ENCODE measurements at places on chromosomes 6 and 20.

- no peak for DNase-seq
Observed at GRCh38 chr6:131572686-131573415, at the start of gene ARG1. ARG1 (plus strand) TSS chr6:131573226; CDS start chr6:131573283, 57 bp downstream.

GRCh38 chr20:14580418-14581074 lies 243.1 kb upstream of the FLRT3 start:
- DNase-seq, result no peak

DNA sequence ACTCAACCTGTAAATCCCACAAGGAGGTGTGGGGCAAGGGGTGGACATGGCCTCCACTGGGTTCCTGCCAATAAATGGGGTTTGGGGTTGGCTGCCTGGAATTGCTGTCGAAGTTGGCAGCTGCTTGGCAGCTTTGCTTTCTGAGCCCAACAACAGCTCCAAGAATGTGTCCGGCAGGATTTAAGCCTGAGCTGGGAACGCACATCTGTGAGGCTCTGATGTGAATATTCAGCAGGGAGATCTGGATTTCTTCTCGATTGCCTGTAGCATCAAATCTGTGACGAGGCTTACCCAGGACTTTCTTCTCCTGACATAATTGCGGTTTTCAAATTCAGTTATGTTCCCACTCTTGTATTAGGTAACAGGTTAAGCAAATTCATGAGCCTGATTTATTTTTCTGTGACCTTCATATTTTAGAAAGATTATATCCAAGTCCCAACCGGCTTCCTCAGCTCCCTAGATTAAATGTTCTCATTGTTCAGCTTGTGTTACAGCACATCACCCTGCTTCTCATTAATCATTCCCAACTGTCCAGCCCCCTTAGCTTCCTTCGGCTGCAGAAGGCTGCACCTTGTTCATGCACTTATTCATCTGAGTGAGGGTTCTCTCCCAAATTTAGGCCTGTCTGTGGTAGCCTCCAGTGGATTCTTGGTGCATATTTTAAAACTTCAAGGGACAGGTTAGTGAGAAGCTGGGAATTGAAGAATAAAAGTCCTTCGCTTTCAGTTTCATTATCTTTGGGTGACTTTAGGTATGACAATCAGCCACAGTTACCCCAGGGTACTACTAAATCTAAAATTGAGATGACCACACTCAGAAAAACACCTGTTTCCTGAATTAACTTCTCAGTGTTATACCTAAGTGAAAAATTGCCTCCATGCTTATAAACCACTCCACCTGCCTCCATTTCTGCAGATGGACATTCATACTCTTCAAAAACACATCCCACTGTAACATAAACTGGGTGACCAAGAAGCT lies 310.0 kb downstream of the ESR1 start:
- DNase-seq, result no peak

- DNase-seq, result no peak
Observed at GRCh38 chr20:60215816-60216730, 257.9 kb downstream of the CDH26 start.

- no peak for DNase-seq
Observed at GRCh38 chr20:63567386-63568169, 6.5 kb downstream of the HELZ2 start.

GRCh38 chr6:43938178-43939105 lies 168.4 kb downstream of the VEGFA start:
- DNase-seq, result no peak

- no peak for DNase-seq
Observed at GRCh38 chr6:33297956-33298772, 578 bp downstream of the RGL2 start.

DNA sequence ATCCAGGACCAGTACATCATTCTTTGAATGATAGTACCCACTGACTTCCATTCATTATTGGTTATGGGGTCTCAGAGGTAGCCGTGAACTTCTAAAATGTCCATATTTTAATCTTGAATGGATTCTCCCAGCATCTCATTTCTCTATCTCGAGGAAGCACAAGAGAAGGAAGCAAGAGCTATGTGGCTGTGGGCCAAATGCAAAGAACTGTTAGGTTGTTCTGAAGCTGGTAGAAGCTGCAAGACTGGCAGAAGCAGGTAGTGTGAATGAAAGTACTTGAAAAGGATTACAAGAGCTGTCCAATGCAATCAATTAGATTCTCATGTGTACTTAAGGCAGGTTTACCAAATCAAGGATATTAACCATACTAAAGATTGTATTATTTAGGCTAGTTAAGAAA lies 1131.8 kb downstream of the GRIK2 start:
- DNase-seq, result no peak
